NCI-H187 (cell line): ENCODE measurements at places on chromosomes 2 and 18.
A peak's percentile ranks its signal among the peaks of the same experiment; 100 is the strongest.

- DNase-seq, result no peak
Measured at GRCh38 chr2:217784996-217785543, 217.7 kb downstream of the TNS1 start.

DNA sequence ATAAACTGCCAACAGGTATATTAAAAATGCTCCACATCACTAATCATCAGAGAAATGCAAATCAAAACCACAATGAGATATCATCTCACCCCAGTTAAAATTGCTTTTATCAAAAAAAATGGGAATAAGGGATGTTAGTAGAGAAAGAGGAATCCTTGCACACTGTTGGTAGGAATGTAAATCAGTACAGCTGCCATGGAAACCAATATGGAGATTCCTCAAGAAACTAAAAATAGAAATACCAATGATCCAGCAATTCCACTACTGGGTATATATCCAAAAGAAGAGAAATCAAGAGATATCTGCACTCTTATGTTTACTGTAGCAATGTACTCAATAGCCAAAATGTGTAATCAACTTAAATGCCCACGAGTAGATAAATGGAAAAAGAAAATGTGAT lies 40.6 kb downstream of the ZRANB3 start:
- DNase-seq, result no peak

DNA sequence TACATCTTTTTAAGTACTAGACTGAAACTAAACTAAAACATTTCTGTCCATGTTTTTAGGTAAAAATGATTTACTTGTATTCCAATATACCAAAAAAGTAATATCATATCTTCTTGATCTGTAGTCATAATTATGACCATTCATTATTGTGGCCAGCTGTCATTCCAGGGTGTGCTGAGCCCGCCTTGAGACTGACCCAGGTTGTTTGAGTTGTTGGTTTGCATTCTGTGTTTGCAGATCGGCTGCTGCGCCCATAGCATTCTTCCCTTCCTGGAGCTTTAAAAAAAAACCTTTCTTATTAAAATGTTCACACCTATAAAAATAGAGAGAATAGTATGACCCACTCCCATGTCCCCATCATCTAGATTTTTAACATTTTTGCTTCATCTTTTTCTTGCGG lies 101.9 kb downstream of the PRKCE start:
- DNase-seq, result no peak

GRCh38 chr2:71801969-71802368 lies 345.7 kb downstream of the CYP26B1 start:
- DNase-seq, result no peak

GRCh38 chr18:61901323-61901986 lies 8.6 kb upstream of the RNF152 start:
- no peak for DNase-seq

- no peak for DNase-seq
Measured at GRCh38 chr18:69484699-69485396, 84.2 kb downstream of the DOK6 start.

DNA sequence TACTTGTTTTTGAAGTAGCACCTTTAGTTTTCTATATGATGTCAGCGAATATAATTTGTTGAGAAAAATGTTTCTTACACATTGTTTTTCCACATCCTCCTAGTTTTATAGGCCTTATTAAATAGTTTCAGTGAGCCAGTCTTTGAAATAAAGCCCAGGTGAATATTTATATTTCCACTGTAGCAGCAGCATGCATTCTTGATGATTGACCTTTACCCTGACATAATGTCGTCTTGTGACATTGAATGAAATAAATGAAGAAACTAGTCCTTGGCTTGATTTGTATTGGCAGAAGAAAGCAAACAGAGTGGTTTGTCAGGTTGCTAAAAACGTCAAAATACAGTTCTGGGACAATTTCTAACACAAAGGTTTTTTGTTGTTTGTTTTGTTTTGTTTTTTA lies 84.4 kb downstream of the EHBP1 start:
- DNase-seq, result no peak

- DNase-seq, result no peak
Measured at GRCh38 chr2:100764430-100764829, 55.5 kb upstream of the NPAS2 start.

DNA sequence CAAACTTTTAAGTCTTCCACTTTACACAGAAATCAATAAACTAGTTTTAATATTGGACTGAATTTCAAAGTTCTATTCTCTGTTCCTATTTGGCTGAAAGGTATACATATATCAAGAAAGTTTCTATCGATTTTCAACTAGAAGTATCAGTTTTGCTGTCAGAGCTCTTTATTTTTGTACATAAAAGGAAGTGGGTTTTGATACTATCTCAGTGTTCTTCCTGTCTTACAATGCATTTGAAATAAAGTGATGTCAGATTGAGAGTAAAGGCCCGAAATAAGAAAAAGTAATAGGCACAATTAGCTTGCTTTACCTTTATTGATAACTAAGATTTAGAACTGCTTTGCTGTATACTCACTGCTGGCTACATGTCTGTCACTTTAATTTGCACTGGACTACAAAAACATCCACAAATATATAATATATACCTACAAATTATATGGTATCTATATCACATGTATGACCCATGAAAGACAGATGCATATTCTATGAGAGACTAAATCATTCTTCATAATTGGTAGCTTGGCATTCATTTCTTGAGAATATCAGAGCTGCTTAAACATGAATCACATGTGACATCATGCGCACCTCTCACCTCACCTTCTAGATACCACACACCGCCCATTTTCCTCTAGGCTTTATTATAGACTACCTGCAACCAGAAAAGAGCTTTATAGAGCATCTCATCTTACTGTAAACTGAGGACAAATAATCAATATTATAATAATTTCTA lies 83.6 kb downstream of the ASXL2 start:
- no peak for DNase-seq

GRCh38 chr2:191165176-191165643 lies 14.4 kb upstream of the STAT4 start:
- DNase-seq, result no peak

DNA sequence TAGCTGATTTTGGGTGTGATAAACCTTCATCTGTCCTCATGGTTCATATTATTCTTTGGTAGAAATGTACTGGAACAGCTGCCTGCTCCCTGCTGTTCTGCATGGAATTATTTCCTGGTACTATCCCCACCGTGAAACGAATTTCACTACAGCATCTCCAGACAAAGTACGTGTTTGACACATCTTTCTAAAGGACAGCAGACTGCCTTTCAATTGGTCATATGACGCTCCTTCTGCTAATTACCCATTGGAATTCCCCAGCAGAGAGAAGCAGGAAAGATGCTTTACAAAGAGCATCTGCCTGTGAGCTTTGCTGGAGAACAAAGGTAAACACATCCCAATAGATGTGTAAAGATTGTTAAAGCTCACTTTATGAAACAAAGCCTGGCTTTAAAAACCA lies 4.4 kb upstream of the RFX8 start:
- peak; percentile 8 for DNase-seq

DNA sequence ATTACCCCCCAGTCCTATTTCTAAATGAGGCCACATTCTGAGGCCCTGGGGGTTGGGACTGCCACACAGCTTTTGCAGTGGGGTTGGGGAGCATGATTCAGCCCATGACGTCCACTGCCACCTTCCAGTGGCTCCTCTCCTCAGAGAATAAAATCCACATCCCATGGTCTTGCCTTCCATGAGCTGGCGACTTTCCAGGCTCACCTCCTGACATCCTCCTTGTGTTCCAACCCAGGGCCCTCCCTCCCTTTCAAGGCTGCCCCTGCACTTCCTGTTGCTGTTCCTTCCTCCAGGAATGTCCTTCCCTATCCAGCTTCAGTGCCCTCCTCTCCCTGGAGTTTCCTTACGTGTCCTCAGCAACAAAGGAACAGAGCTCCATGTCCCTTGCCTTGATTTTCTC lies 187.3 kb upstream of the ID2 start:
- no peak for DNase-seq

- DNase-seq, result no peak
Measured at GRCh38 chr18:11544060-11544633, 65.2 kb upstream of the SLC35G4 start.
